Iris pigment epithelial cell (primary cell): ENCODE measurements at places on chromosomes 6 and 20.

DNA sequence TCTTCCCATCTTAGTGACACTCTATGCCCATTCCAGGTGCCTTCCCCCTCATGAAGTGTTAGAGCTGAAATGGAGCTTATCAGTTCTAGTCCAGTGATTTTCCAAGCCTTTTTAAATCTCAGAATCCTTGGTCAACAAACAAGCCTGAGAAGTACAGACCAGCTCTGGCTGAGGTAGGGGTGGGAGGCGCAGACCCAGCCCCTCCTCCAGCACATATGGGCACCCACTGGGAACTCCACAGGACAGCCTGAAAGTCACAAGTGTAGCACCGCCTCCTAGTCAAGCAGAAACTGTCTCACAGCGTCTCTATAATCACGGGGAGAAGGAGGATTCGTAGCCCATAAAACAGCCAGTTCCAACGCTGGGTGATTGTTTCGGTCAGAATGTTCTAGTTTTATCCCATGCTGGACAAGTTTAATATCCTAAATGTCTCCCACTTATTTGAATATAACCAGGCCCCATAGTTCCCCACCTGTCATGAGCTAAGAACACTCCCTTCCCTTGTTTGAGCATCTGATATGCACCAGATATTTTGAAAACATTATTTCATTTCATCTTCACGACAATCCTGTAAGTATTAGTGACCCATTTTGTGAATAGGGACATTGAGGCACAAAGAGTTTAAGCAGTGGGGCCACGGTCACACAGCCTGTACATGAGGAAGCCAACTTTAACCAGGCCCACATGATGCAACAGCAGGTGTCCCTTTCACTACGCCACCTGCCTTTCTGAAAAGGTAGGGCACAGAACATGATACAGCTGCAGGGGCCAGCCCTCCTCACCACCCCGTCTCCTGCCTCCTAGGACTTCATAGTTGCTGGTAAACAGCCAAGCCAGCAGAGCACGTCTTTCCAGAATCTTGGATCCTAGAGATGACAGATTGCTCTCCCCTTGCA is 40.1 kb downstream of the TRAF3IP2 start:
- no peak for DNase-seq

- no peak for DNase-seq
Measured at GRCh38 chr6:84615113-84615850, 149.1 kb downstream of the TBX18 start.

- no peak for DNase-seq
Measured at GRCh38 chr6:129448965-129449364, 261.0 kb downstream of the ARHGAP18 start.

- DNase-seq: peak; percentile 44
Measured at GRCh38 chr6:50819466-50819903, 814 bp downstream of the TFAP2B start.

DNA sequence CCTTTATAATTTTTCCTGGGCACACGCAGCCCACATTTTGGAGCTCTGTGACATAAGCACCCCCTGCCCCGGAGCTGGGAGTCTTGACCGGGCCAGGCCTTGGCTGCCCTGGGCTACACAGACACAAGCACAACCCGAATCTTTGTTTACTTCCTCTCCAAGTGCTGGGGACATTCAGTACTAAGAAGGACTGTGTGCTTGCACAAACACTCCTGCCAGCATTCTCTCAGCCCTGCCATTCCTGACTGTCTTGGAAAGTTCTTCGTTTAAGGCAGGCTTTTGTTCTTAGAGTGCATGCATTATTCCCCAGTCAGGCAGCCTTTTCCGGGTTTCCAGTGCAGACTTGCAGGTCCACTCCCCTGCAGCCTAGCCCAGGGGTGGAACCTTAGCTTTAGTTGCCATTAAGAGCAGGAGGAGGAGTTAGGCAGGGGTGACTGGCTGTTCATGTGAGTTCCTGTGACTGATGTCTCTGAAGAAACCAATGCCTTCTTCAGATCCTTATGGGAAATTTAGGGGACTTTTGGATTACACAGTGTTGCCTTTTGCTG is 28.6 kb downstream of the FOXO3 start:
- DNase-seq: peak; percentile 73

- no peak for DNase-seq
Measured at GRCh38 chr6:29743025-29743424, 19.8 kb downstream of the HLA-F start.

DNA sequence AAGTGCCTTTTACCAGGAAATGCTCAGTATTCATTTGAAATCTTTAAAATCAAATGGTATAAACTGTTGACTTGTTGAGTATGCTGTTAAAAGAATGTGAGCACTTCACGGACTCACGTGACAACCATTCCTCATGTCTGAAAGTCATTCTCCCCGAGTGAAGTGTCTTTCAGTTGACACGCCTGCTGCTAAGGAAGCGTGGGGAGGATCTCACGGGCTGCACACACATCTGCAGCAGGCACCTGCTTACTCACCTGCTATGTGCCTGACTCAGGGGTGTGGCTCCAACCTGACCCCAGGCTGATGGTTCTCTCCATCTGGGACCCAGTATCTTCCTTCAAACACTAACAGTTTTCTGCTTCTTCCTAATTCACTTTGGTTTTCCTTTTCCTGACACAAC is 32.7 kb downstream of the WDR27 start:
- no peak for DNase-seq

DNA sequence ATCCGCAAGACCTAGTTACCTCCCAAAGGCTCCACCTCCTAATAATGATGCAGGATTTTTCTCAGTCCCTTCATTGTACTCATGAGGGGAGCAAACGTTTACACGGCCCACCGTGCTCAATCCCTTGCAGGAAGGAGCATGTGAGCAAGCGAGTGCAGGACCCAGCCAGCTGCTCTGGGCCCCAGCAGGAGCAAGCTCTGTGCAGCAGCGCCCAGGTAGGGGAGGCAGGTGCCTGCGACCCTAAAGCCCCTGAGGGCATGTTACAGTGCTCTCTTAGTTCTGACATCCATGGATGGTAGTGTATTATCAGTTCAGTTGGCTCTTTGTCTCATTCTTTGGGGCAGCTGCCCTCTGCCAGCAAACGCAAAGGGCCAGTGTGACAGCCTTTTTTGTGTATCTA is 143.4 kb downstream of the TBXT start:
- no peak for DNase-seq

- DNase-seq: no peak
Measured at GRCh38 chr6:143139239-143139784, 78.6 kb downstream of the AIG1 start.

- peak; percentile 45 for DNase-seq
Measured at GRCh38 chr20:47985092-47985850, 200.0 kb upstream of the SULF2 start.

DNA sequence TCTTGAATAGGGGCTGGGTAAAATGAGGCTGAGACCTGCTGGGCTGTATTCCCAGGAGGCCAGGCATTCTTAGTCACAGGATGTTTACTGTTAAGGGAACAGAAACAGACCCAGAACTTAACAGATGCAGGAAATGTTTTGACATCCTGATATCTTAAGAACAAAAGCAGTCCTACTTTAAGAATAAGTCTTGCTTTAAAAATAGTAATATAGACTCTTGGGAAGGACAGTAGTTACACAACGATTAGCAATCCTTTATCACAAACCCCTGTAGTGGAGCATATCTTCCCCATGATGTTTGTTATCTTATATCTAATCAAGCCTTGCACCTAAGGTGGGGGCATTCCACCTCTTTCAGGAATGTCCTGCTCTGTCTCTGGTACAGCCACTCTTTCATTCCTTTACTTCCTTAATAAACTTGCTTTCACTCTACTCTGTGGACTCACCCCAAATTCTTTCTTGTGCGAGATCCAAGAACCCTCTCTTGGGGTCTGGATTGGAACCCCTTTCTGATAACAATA is 493.7 kb upstream of the SULF2 start:
- peak; percentile 88 for DNase-seq

- DNase-seq: no peak
Measured at GRCh38 chr20:57321142-57321541, 8.5 kb upstream of the SPO11 start.

DNA sequence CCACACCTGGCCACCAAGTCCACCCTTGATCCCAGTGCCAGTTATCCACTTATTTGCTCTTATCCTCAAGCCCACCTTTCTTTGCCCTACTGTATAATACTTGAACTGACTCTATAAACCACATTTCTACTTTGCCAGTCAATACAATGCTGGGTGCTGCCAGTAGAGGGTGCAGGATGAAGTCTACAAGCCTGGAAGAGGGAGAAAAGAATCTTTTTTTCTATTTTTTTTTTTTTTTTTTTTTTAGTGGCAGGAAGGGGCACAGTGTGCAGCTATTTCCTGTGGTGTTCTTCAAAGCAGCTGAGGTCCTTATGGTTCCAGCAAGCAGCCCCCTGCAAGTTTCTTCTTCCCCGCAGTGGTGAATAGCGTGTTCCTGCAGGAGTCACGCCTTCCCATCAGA is 22.2 kb upstream of the GABRR1 start:
- peak; percentile 3 for DNase-seq

- no peak for DNase-seq
Measured at GRCh38 chr6:10655508-10656055, 38.8 kb downstream of the C6orf52 start.

DNA sequence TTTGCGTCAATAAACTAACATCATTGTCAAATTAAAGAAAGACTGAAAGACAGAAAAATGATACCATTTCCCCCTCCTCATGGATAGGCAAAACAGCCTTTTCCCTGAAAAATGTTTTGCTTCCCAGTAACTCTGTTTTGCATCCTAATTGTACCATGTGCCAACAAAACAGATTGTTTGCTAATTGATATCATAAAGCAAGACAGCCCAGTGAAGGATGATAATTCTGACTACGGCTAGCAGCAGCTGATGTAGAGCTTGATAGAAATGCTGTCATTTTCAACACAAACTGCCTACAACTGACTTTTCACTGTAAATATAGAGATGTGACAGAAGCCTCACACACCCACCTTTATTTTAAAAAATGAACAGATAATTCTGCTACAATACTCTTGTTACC is 1061.6 kb downstream of the HACE1 start:
- DNase-seq: no peak

DNA sequence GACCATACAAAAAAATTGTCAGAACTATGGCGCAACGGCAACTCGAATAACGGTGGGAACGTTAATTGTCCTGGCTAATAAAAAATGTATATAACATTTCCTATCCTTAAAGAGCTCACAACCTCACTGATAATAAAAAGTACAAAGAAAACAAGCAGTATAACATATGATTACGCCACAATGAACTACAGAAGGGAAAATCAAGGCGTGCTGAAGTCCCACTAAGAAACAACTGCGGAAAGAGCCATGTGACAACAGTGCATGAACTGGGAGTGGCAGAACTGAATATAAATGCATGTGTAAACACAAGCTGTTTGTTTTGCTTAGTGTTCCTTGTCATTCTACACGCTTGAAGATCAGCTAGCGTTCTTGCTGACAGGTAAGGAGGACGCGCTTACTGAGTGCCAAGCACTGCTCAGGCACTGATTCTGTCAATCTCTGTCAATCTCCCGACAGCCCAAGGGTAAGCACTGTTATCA is 466 bp upstream of the PSMB1 start:
- DNase-seq: peak; percentile 57

DNA sequence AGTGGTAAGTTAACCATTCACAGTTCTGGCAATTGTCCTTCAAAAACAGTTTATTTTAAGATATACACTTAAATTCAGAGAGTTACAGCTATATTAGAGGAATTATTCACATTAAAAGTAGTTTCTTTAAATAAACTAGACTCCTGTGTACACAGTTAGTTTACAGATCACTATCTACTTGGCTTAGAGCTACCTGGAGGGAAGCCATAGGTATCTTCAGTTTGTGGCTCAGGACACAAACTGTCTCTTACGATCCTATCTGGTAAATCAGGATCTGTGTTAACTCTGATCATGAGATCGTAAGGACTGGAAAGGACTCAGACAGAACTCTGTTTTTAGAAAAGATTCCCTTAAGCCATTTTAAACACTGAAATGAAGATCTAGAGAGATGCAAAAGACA is 160.9 kb downstream of the REV3L start:
- no peak for DNase-seq

DNA sequence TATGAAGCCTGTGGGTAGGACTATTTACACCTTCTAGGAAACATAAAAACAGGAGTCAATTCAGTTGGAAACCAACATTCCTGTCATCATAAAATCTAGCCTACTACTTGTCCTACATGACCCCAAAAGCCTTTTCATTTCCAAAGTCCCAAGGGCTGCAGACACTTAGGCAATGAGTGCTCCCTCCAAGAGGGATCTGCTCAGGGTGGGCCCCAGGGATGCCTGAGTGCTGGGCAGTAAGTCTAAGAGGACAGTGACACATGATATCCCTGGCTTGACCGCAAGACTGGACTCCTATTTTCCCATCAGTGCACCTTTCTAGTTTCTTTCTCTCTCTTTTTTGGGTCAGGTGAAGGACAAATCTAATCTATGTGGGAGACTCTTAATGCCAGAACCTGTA is 1101.3 kb downstream of the GRIK2 start:
- DNase-seq: no peak

DNA sequence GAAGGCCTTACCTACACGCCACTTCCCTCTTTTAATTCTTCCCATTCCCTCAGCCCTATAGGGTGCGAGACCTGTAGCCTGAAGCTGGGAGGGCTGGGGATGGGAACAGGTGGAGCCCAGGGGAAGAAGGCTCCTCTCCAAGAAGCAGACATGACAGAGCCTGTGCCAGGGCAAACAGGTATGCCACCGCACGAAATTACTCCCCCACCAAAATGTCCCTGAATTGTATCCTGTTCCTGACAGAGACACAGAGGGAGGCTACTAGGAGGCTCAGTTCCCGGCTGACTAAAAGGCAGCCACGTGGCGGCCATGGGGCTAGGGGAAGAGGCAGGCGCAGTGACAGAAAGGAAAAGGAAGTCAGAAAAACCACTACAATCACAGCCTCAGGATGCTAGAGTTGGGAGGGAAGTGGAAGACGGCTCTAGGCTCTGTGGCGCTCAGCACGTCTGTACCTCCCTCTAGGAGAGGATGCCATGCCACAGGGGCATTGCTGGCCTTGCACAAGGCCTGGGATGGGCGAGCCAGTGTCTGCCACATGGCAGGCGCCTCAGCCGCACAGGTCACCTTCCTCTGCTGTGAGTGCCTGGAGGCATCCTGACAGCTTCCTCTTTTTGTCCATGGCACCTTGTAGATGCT is 27.7 kb downstream of the TFEB start:
- no peak for DNase-seq

GRCh38 chr20:61205769-61206168 is 46.3 kb upstream of the CDH4 start:
- no peak for DNase-seq

DNA sequence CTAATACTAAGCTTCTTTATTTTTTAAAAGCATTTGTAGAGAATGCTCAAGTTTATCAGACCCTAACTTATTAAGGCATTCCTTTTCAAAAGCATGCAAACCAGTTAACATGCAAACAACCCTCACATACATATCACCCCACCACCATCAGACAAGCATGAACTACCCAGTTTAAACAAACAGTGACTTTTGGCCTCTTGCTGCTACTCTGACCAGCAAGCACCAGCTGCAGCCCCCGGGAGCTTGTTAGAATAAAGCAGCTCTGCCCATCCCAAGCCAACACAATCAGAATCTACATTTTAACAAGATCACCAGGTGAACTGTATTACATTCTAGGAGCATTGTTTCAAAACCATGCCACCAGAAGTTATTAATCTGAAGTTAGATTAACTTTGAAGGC is 5.9 kb upstream of the NUP153 start:
- DNase-seq: no peak

GRCh38 chr6:140542863-140543262 is 1168.4 kb upstream of the CITED2 start:
- DNase-seq: no peak

GRCh38 chr6:164753517-164753916 is 555.9 kb downstream of the C6orf118 start:
- peak; percentile 26 for DNase-seq

- no peak for DNase-seq
Measured at GRCh38 chr6:169141671-169142537, 111.7 kb downstream of the THBS2 start.
